AG04450 (cell line): ENCODE measurements at places on chromosomes 7 and 10.
A peak's percentile ranks its signal among the peaks of the same experiment; 100 is the strongest.

DNA sequence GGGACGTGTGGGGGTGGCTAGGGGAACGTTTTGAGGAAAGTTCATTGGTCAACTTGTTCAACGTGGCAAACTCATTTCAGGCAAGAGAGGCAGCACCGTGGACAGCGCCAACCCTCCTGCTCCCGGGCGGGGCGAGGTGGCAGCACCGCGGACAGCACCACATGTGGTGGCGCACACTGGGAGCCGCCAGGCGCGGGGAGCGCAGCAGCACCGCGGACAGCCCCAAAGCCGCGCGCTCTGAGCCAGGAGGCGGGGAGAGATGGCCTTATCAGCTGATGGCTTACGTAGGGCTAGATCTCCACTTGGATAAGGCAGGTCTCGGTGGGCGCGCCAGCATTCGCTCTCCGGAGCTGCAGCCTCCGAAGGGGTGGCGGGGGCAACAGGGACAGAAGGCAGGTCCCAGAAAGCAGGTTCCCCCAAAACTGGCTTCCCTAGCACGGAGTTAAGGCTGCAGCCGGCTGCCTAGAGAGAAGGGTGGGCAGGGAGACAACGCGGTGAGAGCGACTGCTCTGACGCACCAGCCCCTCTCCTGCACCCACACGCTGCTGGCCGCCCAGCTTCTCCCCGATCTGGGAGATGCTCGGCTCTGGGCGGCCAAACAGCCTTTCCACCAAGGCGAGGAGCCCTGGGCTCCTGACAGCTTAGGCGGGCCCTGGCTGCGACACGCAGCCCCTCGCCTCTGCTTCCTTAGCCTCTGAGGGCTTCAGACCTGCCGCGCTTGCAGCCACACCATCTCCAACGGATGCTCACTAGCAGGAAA, at the start of gene HTR5A:
Gene HTR5A (plus strand): TSS at position 333 of the 760 bp plus-strand sequence. CDS start 576 bp downstream, outside the sequence.
- DNase-seq = peak; percentile 59

GRCh38 chr7:150435390-150436073, 14.9 kb upstream of the GIMAP8 start:
- no peak for DNase-seq

- no peak for DNase-seq
Observed at GRCh38 chr10:71436268-71437125, 39.8 kb downstream of the CDH23 start.

DNA sequence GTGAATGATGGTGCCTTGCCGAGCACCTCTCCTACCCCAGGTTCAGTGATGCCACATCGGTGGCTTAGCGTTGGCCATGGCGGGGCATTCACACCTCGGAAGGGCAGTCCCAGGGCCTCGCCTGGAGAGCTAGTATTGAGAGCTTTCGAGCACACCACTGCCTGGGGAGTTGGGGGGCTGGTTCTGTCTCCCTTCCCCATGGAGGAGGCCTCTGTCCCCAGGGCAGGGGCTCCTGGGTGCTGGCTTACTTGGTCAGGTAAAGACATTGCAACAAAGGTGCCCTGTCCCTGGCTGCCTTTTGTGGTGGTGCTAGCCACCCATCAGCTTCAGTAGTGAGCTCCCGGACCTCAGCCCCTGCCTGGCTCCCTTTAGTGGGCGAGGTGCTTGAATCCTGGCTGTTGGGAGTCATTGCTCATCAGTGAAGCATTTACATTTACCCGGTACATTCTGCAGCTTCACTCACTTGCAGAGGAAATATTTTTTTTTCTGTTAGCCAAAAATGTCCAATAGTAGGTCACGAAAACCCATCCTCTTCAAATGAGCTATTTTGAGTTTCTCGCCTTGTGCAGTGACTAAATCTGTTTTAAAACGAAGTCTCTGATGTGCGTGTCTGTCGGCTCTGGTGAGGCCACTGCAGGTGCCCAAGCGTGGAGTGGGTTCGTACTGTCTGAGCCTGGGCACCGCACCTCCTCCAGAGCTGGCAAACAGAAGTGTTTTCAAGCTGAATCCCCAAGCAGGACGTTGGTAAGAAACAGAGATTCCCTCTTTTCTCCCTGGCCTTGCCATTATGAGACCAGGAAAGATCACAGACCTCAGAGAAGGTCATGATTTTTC, 95.5 kb downstream of the INPP5A start:
- DNase-seq = peak; percentile 20
